ENCODE measurements at places on chromosomes 4 and X.
A peak's percentile ranks its signal among the peaks of the same experiment; 100 is the strongest.

- no peak overlapping the region for H3K27ac ChIP-seq
- H3K36me3 ChIP-seq: no peaks in the 10 kb centered on the region
- DNase-seq: no peak
- H3K4me1 ChIP-seq: peaks cover 2% of the 10 kb centered on the region
These were observed 268.5 kb downstream of the PRDM5 start for GRCh38 chr4:120653804-120654573.

GRCh38 chr4:15668566-15669435, 12.8 kb upstream of the FAM200B start:
- no peak overlapping the region for H3K4me3 ChIP-seq
- H3K4me1 ChIP-seq: peaks cover 6% of the 10 kb centered on the region
- H3K27ac ChIP-seq: no peak overlapping the region

- no peaks in the 10 kb centered on the region for H3K27me3 ChIP-seq
- H3K4me3 ChIP-seq: no peak overlapping the region
- no peak for DNase-seq
- no peaks in the 10 kb centered on the region for H3K4me1 ChIP-seq
These were observed 368.5 kb upstream of the MAD2L1 start for GRCh38 chr4:120435179-120435578.

DNA sequence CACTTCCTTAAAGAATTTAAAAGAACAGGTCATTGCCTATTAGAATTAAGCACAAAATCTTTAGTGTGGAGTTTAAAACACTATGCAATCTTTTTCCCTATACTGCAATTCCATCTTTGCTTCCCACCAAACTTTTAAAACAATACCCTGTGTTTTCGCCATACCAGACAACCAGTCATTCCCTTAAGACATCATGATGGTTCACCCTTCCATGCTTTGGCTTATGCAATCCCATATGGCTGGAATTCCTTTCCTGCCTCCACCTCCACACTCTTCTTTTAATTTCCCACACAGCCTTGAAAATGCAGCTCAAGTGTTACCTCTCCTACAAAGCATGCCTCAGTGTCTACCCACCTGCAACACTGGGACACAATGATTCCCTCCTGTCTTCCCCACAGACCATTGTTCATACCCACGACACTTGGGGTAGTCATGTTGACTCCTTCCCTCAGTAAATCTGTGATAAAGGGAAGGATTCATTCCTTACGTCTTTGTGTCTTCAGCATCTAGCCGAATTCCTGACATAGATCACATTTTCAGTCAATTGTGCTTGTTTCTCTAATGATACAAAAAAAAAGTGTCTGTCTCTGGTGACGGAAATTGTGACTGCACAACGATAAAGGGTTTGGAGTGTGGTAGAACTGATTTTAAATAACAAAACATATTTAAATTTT, 166.3 kb downstream of the FNIP2 start:
- H3K4me1 ChIP-seq: peaks cover 2% of the 10 kb centered on the region
- H3K27me3 ChIP-seq: peaks cover 4% of the 10 kb centered on the region
- DNase-seq: no peak
- no peaks in the 10 kb centered on the region for H3K36me3 ChIP-seq

- H3K27me3 ChIP-seq: no peaks in the 10 kb centered on the region
- no peak overlapping the region for H3K4me3 ChIP-seq
- DNase-seq: no peak
- no peak overlapping the region for H3K27ac ChIP-seq
- no peaks in the 10 kb centered on the region for H3K4me1 ChIP-seq
- no peaks in the 10 kb centered on the region for H3K36me3 ChIP-seq
These were observed 17.1 kb upstream of the PCDH10 start for GRCh38 chr4:133131829-133132460.

- no peaks in the 10 kb centered on the region for H3K36me3 ChIP-seq
- peaks cover 7% of the 10 kb centered on the region for H3K4me1 ChIP-seq
- H3K27me3 ChIP-seq: no peaks in the 10 kb centered on the region
- H3K4me3 ChIP-seq: no peak overlapping the region
- DNase-seq: no peak
These were observed 350.8 kb upstream of the CASK start for GRCh38 chrX:42274151-42274550.

DNA sequence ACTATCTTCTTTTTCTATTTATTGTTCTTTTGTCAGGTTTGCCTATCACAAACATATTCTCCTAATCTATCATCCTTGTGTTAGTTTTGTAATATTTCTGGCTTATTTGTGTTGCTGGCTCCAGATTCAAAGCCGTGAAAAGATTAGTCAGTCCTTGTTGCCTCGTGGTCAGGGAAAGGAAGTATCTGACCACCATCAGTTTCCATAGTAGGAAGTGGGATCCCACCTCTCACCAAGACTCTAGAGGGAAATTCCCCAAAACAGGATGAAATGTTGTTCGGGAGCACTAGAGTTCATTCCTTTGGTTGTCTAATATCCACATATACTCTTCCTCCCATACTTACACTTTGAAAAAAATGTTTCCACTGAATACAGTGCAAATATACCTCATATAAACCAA, 131.0 kb upstream of the HUWE1 start:
- H3K4me1 ChIP-seq: peaks cover 11% of the 10 kb centered on the region
- H3K4me3 ChIP-seq: peak overlapping the region; percentile 31
- peak overlapping the region; percentile 56 for H3K27ac ChIP-seq
- H3K36me3 ChIP-seq: no peaks in the 10 kb centered on the region

DNA sequence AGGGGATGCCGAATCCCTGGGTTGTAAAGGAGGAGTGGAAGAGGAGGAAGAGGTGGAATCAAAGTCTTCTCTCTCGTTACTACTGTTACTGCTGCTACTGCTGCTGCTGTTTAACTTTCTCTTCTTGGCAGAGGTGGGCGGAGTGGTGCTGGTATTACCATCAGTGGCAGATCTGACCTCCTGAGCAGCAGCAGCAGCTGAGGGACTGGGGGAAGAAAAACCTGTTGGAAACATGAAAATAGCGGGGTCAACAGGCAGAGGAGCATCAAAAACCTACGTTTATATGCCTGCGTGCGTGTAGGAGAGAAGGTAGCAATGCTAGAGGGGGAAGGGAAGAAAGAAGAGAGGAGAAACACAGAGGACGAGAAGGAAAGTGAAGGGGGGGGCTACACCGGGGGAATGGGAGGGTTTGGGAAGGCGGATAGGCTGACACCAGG, 339 bp downstream of the CUL4B start:
- peaks cover 25% of the 10 kb centered on the region for H3K4me1 ChIP-seq
- DNase-seq: peak; percentile 63
- peak overlapping the region; percentile 95 for H3K4me3 ChIP-seq
- H3K36me3 ChIP-seq: peaks cover 5% of the 10 kb centered on the region

GRCh38 chrX:50067435-50068284, 133.1 kb downstream of the AKAP4 start:
- H3K27ac ChIP-seq: no peak overlapping the region
- H3K4me3 ChIP-seq: no peak overlapping the region
- no peak for DNase-seq
- H3K27me3 ChIP-seq: no peaks in the 10 kb centered on the region

- no peak for DNase-seq
- H3K4me3 ChIP-seq: no peak overlapping the region
- H3K36me3 ChIP-seq: no peaks in the 10 kb centered on the region
- H3K27me3 ChIP-seq: no peaks in the 10 kb centered on the region
These were observed 510.0 kb upstream of the HTR2C start for GRCh38 chrX:114073926-114074325.

DNA sequence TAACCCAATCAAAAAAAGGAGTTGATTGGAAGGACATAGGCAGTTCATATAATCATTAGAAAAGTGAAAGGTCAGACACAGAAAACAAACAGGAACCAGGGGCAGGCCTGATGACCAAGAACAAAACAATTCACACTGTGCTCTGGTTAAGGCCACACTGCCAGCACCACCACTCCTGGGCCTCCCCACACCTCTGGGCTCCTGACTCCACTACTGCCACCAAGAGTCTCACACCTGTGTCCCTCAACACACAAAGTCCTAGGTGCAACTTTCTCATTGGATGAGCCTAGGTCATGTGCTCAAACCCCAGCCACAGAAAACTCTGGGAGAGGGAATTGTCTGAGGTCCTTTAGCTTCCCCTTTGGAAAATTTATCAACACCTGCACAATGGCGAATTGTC, 11.1 kb upstream of the FAM9C start:
- peak overlapping the region; percentile 35 for H3K27ac ChIP-seq
- DNase-seq: peak; percentile 18
- no peaks in the 10 kb centered on the region for H3K36me3 ChIP-seq
- no peaks in the 10 kb centered on the region for H3K27me3 ChIP-seq

- no peak overlapping the region for H3K27ac ChIP-seq
- no peak overlapping the region for H3K4me3 ChIP-seq
- peaks cover 4% of the 10 kb centered on the region for H3K4me1 ChIP-seq
- H3K27me3 ChIP-seq: no peaks in the 10 kb centered on the region
- peaks cover 23% of the 10 kb centered on the region for H3K36me3 ChIP-seq
- peak; percentile 66 for DNase-seq
These were observed 14.1 kb downstream of the HPSE start for GRCh38 chr4:83320548-83320947.

GRCh38 chrX:30573125-30573524, 4.4 kb downstream of the TASL start:
- no peak overlapping the region for H3K4me3 ChIP-seq
- no peaks in the 10 kb centered on the region for H3K27me3 ChIP-seq
- H3K36me3 ChIP-seq: peaks cover 3% of the 10 kb centered on the region
- H3K27ac ChIP-seq: no peak overlapping the region

DNA sequence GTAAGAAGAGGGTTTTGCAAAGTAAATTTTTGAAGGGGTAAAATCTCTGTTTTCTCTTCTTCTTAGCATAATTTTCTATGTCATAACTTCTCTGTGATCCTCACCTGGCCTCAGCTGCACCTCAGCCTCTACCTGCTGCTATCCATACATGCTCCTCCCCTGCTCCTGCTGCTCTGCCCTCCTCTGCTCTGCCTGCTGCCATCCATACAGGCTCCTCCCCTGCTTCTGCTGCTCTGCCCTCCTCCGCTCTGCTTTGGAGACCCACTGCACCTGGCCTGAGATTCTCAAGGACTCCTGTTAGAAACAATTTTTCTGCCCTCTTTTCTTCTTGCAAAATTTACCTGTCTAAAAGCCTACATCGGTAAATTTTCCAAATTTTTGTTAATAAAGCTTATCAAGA, 388.6 kb upstream of the PITX2 start:
- H3K27ac ChIP-seq: no peak overlapping the region
- H3K27me3 ChIP-seq: no peaks in the 10 kb centered on the region
- no peaks in the 10 kb centered on the region for H3K36me3 ChIP-seq
- no peak for DNase-seq
- no peaks in the 10 kb centered on the region for H3K4me1 ChIP-seq

DNA sequence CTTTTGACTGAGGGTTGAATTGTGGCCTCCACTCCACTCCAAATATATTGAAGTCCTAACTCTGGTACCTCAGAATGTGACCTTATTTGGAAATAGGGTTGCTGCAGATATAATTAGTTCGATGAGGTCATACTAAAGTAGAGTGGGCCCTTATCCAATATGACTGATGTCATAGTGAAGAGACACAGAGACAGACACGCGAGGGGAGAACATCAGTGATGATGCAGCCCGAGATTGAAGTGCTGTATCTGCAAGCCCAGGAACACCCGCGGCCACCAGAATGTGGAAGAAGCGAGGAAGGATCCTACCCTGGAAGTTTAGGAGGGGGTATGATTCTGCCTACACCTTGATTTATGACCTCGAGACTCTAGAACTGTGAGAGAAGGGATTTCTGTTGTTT, 279.0 kb downstream of the ANKRD50 start:
- no peak for DNase-seq
- H3K36me3 ChIP-seq: no peaks in the 10 kb centered on the region
- H3K27me3 ChIP-seq: no peaks in the 10 kb centered on the region
- no peak overlapping the region for H3K27ac ChIP-seq
- H3K4me1 ChIP-seq: no peaks in the 10 kb centered on the region

GRCh38 chr4:114264877-114265291, 285.4 kb upstream of the ARSJ start:
- DNase-seq: no peak
- no peak overlapping the region for H3K4me3 ChIP-seq
- no peaks in the 10 kb centered on the region for H3K36me3 ChIP-seq
- H3K27me3 ChIP-seq: no peaks in the 10 kb centered on the region
- no peaks in the 10 kb centered on the region for H3K4me1 ChIP-seq

DNA sequence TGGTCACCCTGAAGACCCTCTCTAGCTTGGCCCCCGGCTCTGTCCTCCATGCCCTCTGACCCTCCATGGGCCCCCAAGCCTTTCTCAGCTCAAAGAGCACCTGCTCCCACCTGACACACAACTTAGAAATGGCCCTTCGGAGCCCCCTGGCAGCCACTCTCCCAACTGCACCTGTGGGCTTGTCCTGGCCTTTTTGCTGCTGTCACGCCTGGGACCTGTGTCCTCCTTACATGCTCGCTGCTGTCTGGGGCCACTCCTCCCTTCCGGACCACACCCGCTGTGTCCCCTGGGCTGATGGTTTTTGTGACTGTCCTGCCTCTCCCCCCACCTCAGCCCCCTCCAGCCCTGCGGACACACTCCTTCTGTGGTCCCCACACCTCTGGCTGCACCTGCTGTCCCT, 106.2 kb upstream of the AFAP1 start:
- no peaks in the 10 kb centered on the region for H3K36me3 ChIP-seq
- H3K27ac ChIP-seq: no peak overlapping the region
- DNase-seq: no peak
- no peak overlapping the region for H3K4me3 ChIP-seq

- H3K4me3 ChIP-seq: no peak overlapping the region
- no peak for DNase-seq
- no peaks in the 10 kb centered on the region for H3K4me1 ChIP-seq
- H3K27me3 ChIP-seq: no peaks in the 10 kb centered on the region
These were observed 148.0 kb upstream of the NPY2R start for GRCh38 chr4:155060419-155060818.

GRCh38 chr4:22485737-22486136, 30.1 kb downstream of the ADGRA3 start:
- no peaks in the 10 kb centered on the region for H3K36me3 ChIP-seq
- H3K27ac ChIP-seq: no peak overlapping the region
- H3K4me3 ChIP-seq: no peak overlapping the region
- DNase-seq: no peak
- no peaks in the 10 kb centered on the region for H3K27me3 ChIP-seq
